ENCODE measurements at places on chromosomes 13 and 19. TPM values are rescaled to one million over a fixed set of nuclear protein-coding genes. Genes with fewer than 3 reads are reported as not detected.

GRCh38 chr13:83471011-83471410 lies 411.3 kb downstream of the SLITRK1 start:
- no peak for DNase-seq

DNA sequence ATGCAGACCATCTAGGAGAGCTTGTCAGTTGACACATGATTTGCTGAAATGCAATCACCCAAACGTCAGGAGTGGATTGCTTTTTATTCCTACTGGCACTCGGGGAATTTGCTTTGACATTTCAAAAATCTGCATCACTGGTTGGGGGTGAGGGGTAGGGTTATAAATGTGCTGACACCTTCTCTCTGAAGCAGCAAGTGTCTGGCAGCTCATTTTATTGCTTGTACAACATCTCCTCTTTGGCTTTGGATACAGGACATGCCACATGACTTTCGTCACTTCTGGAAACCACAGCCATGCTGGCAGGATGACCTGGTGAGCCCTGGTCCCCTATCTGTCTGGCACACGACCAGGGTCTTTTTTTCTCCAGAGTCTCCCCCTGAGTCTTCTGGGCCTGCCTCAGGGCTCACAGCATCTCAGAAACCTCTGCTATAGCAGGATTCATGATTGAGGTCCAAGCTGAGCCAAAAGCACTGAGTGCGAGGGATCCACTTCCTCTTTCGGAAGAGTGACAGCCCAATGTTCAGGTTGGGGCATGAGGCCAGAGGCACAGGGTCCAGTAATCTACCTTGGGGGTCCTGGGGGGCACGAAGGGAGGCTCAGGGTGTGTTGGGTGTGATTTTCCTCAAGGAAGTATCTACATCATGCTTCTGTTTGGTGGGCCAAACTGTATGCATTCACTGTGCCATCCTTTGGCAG lies 60.1 kb downstream of the HSPH1 start:
- no peak for DNase-seq

DNA sequence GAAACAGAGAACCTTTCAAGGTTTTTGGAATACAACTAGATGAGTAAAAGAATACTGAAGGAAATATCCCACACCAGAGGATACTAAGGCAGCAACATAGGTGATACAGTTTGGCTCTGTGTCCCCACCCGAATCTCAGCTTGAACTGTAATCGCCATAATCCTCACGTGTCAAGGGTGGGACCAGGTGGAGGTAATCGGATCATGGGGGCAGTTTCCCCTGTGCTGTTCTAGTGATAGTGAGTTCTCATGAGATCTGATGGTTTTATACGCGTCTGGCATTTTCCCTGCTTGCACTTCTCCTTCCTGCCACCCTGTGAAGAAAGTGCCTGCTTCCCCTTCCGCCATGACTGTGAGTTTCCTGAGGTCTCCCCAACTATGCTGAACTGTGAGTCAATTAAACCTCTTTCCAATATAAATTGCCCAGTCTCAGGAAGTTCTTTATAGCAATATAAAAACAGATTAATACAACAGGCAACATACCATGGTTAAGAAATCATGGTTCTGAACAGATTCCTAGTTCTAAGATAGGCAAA lies 97.0 kb downstream of the ABCC4 start:
- no peak for DNase-seq

DNA sequence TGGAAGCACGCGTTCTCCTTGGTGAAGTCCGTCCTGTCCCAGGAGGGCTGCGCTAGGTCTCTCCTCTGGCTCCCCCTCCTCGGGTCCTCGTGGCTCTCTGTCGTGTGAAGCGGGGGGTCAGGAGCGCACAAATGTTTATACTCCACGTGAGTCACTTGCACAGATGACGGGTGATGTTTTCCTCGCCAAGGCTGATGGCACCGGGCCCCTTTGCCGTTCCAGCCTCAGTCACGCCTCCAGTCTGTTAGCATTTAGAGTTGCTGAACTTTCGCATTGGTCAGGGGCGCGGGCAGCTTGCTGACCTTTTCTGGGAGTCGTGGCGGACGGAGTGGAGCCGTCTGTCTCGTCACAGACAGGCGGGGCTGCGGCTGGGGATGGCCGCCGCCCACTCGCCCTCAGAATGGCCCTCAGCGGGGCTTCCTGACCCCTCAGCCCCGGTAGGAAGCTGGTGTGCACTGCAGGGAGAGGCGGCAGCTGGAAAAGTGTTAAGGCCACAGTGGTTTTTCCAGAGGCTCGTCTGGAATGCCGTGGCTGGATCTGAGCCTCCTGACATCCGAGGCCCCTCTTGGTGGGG lies 13.7 kb downstream of the KLHL26 start:
- peak; percentile 66 for DNase-seq

DNA sequence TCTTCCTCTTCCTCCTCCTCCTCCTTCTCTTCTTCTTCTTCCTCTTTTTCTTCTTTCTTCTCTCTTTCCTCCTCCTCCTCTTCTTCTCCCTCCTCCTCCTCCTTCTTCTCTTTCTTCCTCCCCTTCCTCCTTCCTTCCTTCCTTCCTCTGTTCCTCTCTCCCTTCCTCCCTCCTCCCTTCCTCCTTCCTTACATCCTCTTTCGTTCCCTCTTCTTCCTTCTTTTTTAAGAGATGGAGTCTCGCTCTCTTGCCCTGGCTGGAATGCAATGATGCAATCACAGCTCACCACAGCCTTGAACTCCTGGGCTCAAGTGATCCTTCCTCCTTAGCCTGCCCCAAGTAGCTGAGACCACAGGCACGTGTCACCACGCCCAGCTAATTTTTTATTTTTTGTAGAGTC lies 13.2 kb downstream of the EHD2 start:
- no peak for DNase-seq

GRCh38 chr13:23793711-23794110 lies 95.5 kb downstream of the MIPEP start:
- no peak for DNase-seq

GRCh38 chr13:74006666-74007065 lies 127.5 kb downstream of the KLF12 start:
- DNase-seq, result no peak

DNA sequence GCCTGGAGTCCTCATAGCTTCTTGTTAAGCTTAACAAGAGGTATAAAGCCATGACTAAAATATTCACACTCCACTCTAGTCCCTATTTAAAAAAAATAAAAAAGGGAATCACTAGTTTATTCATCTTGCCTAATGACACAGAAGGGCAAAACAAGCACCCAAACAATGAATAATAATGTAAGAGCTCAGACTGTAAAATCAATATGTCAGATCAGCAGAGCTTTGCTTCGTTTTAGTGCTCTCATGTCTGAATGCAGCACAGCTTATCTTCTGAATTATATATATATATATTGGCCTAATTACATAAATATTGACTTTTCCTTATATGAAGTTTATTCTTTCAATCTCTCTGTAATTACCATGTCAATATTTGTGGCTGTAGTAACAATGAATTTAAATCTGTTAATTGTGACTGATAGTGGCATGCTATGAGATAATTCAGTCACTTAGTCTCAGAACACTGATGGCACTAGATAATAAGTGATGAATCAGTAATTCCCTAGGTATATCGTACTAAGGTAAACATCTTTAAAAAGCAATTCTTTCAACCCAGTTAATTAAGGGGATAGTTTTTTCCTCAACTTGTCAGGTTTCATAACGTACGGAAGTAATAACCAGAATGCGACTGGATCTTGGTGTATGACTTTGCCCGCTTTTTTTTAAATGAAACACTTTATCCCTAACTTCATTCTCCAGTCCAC lies 361.9 kb upstream of the GPC6 start:
- DNase-seq, result no peak

- DNase-seq, result peak; percentile 43
Measured at GRCh38 chr13:101978552-101979315, 423.1 kb downstream of the FGF14 start.

GRCh38 chr13:81610644-81611043 lies 1269.7 kb upstream of the SPRY2 start:
- no peak for DNase-seq

- peak; percentile 63 for DNase-seq
Measured at GRCh38 chr19:34985249-34986022, 14.7 kb upstream of the GRAMD1A start.

GRCh38 chr13:80303225-80303811 lies 37.6 kb downstream of the SPRY2 start:
- DNase-seq, result no peak

The APOC4 gene
- not detected for total RNA-seq

The CBLC gene
- 5.5 TPM for total RNA-seq

All from endodermal cell (in vitro differentiated cells).